ENCODE measurements at places on chromosomes 7 and 10. TPM values are rescaled to one million over a fixed set of nuclear protein-coding genes. Genes with fewer than 3 reads are reported as not detected.

The CALML3 gene
- total RNA-seq: not detected

The GCK gene
- not detected for total RNA-seq

GRCh38 chr10:132122939-132123445 is 57.2 kb downstream of the JAKMIP3 start:
- no peak for DNase-seq

DNA sequence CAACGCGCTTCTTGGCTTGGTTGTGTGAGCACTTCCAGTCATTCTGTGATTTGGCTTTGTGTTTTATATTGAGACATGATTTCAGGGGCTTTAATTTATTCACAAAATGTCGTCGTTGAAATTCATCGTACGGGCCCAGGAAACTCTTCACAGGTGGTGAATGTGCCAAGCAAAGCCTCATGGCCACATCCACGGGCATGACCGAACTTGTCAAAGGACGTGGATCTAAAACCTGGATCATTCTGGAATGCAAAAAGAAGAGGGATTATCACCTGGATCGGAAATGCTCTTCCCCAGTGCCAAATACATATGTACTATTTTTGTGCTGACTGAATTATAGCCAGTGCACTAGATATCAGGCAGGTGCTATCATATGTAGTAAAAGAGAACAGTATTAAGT is 2.2 kb downstream of the PPP1R3C start:
- DNase-seq: no peak

DNA sequence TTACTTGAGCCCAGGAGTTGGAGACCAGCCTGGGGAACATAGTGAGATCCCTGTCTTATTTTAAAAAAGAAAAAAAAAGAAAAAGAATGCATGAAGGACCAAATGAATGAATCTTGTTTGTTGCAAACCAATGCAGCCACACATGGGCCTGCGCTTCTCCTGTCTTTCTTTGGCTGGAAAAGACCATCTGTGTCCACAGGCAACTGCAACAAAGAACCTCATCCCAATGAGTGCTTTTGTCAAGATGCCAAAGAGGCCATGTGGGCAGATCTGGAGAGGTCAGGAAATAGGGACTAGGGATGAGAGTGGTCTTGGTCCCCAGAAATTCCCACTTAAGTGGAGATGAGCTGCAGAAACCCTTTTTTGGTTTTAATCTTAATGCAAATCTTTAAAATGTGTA is 49.8 kb upstream of the DUSP5 start:
- DNase-seq: no peak
